Stimulated activated CD8-positive, alpha-beta memory T cell treated with anti-CD3 and anti-CD28 coated beads, Interleukin-15, amount 100 ng/mL, for 4 hours (primary cell): ENCODE measurements at places on chromosomes 3 and 15.

DNA sequence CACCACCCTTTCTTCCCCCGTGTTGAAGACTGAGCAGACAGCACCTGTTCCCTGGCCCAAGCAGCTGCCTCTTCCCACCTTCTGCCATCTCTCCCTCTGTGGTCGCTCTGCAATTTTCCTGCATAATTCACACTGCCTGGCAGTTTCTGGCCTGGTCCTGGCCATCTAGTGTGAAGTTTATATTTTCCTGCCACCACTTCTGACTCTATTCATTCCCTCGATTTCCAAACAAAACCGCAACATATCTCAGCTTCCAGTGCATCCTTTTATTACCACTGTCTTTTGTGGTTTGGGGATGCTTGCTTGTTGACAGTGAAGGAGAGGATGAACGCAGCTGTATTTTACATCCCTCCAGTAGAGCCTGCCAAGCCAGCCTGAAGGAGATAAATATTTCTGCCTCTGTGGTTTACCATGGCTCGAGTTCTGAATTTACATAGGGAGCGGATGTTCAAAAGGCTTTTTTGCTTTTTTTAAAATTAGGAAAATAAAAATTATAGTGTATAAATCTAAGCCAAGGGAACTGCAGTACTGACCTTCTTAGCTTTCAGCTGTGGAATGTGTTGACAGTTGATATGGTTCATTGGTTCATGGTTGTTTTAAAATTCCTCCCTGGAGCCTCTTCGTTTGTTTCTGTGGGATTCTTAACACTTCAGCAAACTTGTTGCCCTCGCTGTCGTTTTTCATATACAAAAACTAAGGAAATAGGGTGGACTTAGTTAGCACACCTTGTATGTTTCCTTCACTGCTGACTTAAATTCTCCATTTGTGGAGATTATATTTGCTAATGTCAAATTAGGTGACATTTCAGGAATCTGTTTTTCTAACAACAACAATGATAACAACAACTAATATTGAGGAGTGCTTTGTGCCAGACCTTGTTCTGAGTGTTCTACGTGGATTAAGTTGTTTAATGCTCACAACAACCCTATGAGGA, 250.5 kb downstream of the ADAMTSL3 start:
- no peak for DNase-seq

- DNase-seq, result no peak
Measured at GRCh38 chr3:54951405-54951804, 23.5 kb upstream of the LRTM1 start.

DNA sequence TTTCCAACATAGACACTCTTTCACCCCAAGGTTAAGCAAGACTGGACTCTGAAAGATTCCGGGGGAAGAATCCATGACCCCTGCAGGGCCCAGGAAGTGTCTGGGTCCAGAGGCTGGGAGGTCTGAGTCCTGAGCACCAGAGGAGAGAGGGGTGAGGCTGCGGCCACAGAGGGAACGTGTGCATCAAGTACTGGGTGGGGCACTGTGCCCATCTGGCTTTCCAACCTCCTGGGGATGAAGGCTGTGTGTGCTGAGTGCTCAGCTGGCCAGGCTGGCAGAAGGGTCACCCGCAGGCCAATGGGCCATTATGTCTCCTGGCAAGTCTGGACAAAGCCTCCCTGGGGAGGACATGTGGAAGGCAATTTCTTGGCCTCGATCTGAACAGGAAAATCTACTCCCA, 3.3 kb downstream of the CHRNA3 start:
- DNase-seq, result no peak

DNA sequence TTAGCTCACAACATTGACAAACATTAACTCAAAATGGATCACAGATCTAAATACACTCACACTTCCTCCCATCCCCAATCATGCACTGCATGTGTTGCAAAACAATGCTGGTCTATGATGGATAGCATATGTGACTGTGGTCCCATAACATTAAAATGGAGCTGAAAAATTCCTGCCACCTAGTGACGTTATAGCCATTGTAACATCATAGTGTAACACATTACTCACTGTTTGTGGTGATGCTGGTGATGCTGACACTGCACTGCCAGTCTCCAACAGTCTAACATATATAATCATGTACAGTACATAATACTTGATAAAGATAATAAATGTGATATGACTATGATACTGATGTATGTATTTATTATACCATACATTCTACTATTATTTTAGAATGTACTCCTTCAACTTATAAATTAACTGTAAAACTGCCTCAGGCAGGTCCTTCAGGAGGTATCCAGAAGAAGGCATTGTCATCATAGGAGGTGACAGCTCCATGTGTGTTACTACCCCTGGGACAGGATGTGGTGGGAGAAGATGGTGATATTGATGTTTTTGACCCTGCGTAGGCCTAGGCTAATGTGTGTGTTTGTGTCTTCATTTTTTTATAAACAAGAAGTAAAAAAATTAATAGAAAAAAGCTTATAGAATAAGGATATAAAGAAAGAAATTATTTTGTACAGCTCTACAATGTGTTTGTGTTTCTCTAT, 41.3 kb downstream of the TXNRD3 start:
- DNase-seq, result no peak

GRCh38 chr3:33229066-33229465, 10.5 kb upstream of the SUSD5 start:
- DNase-seq, result no peak

DNA sequence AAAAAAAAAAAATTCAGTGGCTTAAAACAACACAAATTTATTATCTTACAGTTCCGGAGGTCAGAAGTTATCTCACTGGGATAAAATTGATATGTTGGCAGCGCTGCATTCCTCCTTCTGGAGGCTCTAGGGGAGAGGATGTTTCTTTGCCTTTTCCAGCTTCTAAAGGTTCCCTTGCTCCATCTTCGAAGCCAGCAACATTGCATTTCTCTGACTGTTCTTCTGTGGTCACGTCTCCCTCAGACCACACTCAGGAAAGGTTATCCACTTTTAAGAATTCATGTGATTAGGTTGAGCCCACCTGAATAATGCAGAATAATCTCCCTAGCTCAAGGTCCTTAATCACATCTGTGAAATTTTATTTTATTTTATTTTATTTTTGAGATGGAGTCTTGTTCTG, 23.4 kb upstream of the ACAP2 start:
- no peak for DNase-seq

DNA sequence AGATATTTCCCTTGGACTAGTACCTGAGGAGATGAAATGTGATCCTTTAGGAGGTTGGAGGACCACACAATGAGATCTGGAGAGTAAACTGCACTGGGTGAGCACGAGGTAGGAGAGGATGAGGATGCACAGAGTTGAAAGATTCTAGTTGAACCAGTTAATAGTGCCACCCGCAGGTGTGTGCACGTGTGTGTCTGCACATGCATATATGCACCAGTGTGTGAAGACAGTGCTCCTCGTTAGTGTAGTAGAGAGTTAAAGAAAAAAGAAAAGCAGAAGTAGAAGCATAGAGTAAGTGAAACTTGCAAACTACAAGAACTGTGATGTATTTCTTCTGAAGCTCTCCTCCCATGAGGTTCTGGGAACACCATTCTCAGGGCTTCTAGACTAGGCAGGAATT, 8.4 kb downstream of the MED12L start:
- no peak for DNase-seq

GRCh38 chr3:78140274-78140673, 1100.4 kb downstream of the ROBO2 start:
- DNase-seq, result no peak

GRCh38 chr3:79514069-79514468, 253.7 kb downstream of the ROBO1 start:
- DNase-seq, result no peak

DNA sequence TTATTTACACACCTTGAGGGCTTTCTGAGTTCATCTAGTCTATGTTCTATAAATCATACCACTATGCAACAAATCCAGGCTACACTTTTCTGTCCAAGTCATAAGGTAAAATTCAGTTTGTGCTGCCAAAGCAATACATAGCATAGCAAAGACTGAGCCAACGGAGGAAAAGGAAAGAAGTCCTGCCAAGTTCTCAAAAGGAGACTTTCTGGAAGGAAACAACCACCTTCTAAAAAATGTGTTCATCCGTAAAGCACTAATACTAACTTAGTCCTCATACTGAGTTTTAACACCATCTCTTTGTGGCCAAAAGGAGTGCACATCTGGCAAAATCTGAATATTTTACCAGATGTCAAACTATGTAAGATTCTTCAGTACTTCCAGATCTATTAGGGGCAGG, 620.2 kb downstream of the RBMS3 start:
- DNase-seq, result no peak

- no peak for DNase-seq
Measured at GRCh38 chr3:62287392-62287927, 85.9 kb downstream of the FEZF2 start.

GRCh38 chr15:63495780-63496488, 8.5 kb upstream of the USP3 start:
- DNase-seq, result no peak

GRCh38 chr3:9653565-9654248, 4.4 kb downstream of the MTMR14 start:
- DNase-seq, result no peak

- DNase-seq, result no peak
Measured at GRCh38 chr3:47647550-47647949, 68.9 kb upstream of the CSPG5 start.

DNA sequence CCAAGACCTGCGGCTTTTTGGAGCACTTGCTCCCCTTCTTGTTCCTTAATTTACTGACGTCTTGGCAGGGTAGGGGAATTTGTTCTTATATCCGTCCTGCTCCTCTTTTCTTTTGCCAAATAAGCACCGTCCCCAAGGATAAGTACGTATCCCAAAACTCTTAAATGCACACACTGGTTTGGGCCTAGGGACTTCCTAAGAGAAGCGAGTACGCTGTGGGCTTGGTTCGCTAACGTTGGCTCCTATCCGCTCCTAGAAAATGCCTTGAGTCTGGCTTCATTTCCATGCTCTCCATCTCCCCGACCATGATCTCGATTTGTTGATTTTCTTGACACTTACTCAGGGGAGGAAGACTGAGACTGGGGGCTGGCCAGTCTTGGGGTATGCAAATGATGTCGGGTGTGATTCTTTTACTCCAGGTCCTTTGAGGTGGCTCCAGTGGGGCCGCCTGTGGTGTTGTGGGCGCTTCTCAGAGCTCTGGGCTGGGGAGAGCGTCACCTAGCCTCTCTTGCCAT, 1.3 kb downstream of the MYRIP start:
- no peak for DNase-seq

DNA sequence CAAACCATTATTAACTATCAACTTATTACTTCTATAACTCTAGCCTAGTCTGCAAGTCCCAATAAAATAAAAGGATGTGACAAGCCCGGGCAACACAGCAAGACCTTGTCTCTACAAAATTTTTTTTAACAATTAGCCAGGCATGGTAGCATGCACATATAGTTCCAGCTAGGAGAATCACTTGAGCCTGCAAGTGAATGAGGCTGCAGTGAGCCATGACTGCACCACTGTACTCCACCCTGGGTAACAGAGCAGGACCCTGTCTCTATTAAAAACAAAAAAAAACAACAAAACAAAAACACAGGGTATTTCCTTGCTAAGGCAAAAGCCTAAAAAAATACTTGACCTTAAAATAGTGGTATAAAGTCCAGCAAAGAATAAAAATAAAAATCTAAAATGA, 31.4 kb downstream of the ANKRD28 start:
- no peak for DNase-seq

DNA sequence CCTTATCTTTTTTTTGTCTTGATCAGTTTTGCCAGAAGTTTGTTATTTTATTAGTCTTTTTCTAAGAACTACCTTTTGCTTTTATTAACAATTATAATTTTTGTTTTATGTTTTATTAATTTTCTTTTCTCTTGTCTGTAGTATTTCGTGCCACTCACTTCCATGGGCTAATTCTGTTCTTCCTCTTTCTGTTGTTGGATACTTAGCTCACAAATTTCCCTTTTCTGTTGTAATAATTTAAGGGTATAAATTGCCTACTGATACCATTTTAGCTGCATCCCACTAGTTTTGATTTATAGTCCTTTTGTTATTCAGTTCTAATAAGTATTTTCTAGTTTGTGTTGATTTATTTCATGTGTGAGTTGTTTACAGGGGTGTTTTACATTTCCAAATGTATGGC, 48.6 kb downstream of the SNRK start:
- no peak for DNase-seq
